Tibial artery (tissue), 4 donors: ENCODE measurements at places on chromosomes 5 and 9.

DNA sequence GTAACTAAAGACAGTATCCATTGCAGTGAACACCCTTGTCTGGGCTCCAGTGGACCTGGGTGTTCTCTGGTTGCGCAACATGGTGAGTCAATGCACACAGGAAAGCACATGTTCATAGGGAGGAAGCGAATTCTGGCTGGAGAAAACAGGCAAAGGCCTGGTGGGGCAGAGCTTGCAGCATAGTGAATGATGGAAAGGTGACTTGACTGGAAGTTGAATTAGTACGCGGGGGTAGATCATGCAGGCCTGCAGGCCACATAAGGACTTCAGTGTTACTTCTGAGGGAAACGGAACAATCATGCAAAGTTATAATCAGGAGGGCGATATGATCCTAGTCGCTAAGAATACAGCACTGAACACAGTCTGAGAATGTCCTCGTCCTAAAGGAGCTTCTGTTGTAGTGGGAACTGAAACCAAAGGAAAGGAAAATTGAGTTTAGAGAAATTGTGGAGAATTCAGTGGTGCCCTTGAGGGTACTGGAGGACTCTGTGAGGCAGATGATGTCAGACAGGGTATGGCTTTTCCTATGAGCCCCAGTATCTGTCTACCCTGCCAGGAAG, 71.9 kb upstream of the RANBP3L start:
- peak; percentile 90 for DNase-seq

DNA sequence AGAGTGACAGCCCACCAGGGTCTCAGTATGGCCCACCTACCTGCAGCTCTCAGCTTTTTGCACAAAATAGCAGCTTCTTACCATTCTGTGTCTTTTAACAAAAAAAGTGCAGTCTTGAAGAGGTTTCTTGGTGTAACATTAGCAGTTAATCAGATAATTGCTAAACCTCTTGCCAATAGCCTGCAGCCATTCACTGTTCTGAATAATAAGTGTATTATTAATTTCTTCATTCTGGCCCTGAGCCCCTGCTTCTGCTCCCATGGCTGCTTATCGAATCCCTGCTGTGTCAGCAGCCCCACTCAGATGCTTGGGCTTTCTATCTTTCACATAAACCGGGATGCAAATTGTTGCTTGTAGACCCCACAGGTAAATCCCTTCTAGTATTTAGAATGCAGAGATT, 485.9 kb downstream of the CAAP1 start:
- DNase-seq, result no peak

GRCh38 chr9:135447126-135447525, 32.5 kb upstream of the PPP1R26 start:
- no peak for DNase-seq

- DNase-seq, result no peak
Measured at GRCh38 chr9:131240047-131240921, 36.0 kb downstream of the FAM78A start.

DNA sequence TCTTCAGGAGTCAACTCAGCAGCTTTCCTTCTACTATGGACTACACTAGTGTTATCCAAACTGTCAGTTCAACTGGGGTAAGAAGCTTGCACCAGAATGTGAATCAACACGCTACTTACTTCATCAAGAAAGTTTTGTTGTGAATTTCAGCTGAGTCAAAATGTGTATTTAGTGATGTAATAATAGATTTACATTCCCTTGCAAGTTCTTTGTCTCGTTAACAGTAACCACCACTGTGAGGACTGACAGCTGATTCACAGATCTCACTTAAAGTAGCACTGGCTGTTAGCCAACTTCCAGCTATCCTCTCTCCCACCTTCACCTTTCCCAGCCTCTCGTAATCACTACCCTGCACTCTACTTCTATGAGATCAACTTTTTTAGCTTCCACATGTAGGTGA, 445.3 kb downstream of the NTRK2 start:
- no peak for DNase-seq

- no peak for DNase-seq
Measured at GRCh38 chr9:137650259-137650658, 31.5 kb downstream of the EHMT1 start.

- DNase-seq, result no peak
Measured at GRCh38 chr9:21968331-21969010, 25.7 kb downstream of the CDKN2A start.

GRCh38 chr9:5951686-5952211, 61.1 kb downstream of the MLANA start:
- DNase-seq, result no peak

DNA sequence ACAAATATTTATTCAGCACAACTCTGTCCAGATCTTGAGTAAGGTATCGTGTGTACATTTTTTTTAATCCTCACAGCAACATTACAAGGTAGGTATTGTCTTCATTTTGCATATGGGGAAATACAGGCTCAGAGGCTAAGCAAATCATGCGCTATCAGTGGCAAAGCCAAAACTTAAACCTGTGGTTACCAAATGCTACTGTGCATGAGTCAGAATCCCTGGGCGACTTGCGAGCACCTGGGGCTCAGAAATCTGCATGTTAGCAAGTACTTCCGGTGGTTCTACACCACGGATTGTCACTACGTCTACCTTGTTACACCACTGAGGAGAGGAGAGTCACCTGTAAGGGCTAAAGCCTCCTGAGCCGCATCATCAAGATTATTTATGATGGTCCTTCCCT, 21.3 kb downstream of the C5orf58 start:
- no peak for DNase-seq

DNA sequence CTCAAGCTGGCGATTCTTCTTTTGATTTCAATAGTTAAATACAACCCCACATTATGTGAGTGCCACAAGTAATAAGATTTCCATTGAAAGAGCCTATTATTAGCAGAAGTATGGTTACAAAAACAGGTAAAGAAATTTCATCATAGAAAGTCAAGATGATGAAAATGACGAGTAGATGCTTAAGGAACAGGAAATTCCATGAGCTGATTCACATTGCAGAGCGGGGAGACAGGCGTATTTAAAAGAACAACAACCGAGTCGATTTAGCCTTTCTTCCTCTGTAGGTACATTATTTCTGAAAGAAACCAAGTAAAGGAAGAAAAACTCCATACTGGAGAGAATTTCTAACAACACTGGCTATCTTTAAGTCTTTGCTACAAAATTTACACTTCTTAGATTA, 310.4 kb downstream of the SLF1 start:
- DNase-seq, result no peak

DNA sequence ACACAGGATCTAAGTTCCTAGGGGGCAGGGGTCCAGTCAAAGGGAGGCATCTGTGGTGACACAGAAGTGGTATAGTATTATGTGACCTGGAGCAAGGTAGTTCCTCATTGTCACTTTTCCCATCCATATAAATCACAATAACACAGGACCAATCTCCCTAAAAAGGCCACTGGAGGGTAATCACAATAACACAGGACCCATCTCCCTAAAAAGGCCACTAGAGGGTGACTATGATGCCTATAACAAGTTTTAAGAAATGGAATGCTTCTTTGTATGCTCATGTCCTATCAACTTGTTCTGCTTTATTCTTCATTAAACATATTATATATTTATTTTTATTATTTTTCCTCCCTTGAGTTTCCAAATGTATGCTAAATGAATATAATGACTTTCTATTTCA, 254.6 kb downstream of the ASTN2 start:
- no peak for DNase-seq

- DNase-seq, result peak; percentile 75
Measured at GRCh38 chr9:95087659-95088242, 229.8 kb downstream of the FANCC start.

GRCh38 chr5:73544429-73545402, 20.7 kb downstream of the ANKRA2 start:
- DNase-seq, result no peak

DNA sequence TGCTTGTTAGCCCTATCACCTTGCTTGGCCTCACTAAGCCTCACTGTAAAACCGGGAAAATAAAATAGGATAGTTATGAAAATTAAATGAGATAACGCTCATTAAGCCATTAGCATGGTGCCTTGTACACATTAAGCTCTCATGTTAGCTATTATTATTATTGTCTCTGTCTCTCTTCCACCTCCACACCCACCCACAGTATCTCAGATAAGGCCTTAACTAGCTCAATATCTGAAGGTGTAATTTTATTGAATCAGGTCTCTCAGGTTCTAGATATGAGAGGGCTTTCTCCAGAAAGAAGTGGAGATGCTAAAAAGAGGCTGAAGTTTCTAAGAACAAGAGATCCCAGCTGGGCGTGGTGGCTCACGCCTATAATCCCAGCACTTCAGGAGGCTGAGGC, 27.6 kb downstream of the GFRA3 start:
- no peak for DNase-seq

DNA sequence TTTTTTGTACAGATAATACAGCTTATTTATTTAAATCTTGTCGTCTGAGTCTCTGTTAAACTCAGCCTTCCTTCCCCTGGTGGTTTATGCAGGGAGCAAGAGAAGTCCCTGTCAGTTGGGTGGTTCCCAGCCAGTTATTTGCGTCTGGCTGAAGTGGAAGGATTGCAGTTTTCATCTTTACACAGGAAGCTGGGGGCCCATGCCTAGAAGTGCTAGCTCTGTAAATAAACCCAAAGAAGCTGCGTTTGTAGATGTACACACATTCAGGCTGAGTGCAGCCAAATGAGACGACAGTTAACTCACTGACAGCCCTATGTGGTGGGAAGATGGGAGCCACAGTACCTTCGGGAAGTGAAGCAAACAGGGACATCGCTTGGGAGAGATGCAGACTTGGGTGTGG, 122.1 kb downstream of the SAXO1 start:
- DNase-seq, result no peak

GRCh38 chr5:132439521-132440089, 51.0 kb downstream of the IRF1 start:
- peak; percentile 88 for DNase-seq

DNA sequence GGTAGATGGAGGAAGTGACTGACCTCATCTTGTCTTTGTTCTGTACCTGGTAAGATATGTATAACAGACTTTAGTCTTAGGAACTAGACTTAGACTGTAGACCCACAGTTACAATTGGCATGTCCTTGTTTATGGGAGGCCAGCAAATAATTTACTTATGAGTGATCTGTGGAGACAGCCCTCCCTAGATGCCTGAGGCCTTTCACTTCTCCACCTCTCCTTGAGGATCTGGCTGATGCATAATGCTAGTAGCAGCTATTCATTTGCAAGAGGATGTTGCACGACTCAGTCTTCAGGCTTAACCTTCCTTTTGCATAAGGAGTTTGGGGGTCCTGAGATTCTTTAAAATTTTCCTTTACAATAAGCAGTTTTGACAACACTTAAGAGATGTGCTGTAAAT, 100.7 kb downstream of the YTHDC2 start:
- DNase-seq, result no peak

DNA sequence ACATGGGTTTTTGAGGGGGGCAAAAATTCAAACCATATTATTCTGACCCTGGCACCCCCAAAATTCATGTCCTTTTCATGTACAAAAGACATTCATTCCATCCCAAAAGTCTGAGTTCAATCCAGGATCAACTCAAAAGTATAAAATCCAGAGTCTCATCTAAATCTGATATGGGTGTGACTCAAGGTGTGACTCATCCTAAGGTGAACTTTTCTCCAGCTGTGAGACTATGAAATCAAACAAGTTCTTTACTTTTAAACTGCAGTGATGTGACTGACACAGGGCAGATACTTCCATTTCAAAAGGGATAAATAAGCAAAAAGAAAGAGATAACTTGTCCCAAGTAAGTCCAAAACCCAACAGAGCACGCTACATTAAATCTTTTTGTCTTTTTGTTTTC, 20.6 kb upstream of the CYLC2 start:
- DNase-seq, result no peak

DNA sequence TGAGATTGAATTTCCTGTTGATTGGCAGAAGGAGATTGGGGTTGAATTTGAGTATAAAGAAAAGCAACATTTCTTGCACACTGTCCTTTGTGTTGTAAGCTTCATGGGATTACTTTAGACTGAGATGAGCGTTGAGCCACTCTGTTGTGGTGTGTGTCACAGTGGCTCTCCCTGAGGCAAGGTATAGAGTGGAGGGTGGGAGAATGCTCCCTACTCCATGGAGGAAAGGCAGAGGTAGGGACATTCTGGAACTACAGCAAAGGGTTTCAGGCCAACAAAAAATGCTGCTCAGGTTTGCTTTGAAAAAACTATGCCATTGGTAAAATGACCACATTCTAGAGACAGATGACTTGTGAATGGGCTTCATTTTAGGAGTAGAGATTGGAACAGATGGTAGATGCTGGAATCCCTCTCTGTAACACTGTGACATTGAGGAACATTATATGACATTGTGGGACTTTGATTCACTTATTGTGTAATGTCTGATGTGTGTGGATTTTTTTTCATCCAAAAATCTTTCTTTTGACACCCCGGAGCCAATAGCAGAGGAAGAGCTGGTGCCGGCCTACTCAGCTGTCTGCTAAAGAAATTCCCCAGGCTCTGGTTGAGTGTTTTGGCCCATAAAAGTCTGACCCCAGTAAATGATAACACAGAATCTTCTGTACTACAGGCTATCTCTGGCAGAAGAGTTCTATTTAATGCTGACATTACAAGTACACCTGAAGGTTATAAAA, 6.2 kb upstream of the CEP120 start:
- DNase-seq, result no peak
